ENCODE measurements at places on chromosomes 3 and 15.

- DNase-seq: no peak
These were observed 12.2 kb upstream of the XYLB start for GRCh38 chr3:38334142-38335055.

DNA sequence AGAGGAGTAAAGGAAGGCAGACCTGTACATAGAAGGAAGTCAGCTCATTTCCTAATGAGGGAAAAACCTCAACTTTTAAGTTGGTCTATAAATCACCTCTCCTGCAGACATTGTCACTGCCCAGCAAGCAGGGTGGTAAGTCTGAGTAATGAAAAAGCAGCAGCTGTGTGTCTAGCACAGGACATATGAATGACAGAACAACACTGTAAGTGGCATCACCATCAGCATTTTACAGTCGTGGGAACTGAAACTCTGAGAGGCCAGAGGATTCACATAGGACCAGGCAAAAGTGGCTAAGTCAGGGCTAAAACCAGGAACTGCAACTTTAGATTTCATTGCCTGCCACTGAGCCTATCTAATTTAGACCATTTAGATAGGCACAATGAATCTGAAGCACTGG, 235.6 kb downstream of the CLSTN2 start:
- DNase-seq: no peak

GRCh38 chr15:41331833-41332193, 578 bp downstream of the OIP5 start:
- no peak for DNase-seq

DNA sequence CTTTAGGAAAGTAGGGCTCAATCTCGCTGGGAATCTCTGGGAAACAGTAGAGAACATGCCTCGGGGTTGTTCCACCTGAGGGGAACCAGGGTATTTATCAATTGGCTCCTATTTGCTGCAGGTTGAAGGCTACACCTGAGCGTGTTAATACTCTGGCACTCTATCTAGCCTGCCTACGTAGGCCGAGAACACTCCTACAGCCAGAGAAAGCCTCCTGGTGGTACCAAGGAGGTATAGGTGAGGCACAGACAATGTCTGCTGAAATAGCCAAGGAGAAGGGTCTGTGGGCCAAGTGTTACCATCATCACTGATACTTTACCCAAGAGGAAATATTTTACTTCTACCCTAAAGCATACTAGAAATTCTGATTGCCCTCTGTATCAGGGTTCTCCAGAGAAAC, 341.0 kb upstream of the UBE2E2 start:
- no peak for DNase-seq

- DNase-seq: peak; percentile 7
These were observed 21.4 kb upstream of the LIPC start for GRCh38 chr15:58410353-58410752.

GRCh38 chr3:58218904-58219303, 8.1 kb upstream of the DNASE1L3 start:
- DNase-seq: no peak

- DNase-seq: no peak
These were observed 174.0 kb downstream of the SUCNR1 start for GRCh38 chr3:152047465-152047864.

GRCh38 chr3:150170852-150171520, 200.3 kb upstream of the PFN2 start:
- DNase-seq: no peak

GRCh38 chr3:116432795-116433194, 12.5 kb downstream of the LSAMP start:
- no peak for DNase-seq

DNA sequence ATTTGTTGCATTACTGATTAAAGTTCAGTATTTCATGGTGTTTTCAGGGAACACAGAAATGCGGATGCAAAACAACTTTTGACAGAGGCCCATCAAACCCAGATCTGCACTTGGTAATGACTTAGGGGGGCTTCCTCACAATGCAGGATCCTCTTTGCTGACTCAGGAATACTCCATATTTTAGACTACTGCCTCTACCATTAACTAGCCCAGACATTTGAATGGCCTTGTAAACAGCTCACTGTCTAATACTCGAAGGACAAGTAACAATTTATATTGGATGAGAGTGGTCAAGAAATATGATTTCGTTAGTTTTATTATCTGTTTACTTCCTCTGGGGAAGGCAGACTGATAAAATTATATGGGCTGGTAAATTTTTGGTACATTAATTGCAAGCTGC, 9.0 kb upstream of the KIF23 start:
- no peak for DNase-seq

DNA sequence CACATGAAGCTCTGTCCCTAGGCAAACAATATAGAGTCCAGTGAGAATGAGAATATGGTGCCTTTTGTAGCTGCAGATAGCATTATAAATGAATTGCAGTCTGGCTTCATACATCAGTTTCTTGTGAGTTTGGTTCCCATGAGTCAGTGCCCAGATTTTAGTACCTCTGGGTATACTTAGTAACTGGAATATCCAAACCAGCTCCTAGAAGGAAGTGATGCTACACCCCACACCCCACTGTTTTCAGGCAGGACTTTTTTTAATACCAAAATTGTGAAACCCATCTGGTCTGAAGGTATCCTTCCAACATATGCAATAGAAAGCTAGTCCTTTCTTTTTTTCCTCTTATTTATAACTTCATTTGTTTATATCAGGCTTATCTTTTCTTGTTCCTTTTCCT, 42.1 kb upstream of the FOXP1 start:
- DNase-seq: no peak

DNA sequence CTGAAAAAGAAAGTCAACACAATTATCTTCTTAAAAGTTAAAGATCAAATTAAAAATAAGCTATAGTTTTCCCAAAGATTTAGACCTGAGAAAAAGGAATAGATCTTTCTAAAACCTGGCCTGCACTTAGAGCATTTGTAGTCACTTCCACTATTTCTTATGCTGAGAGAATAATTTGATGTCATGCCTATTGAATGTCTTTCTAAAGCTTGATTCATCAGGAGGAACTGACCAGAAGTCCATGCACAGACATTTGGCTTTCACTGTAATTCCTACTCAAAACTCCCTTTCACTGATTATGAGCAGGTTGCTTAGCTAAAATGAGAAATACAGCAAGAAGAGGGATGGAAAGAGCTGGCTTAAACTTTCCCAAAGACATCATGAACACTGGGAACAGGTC, 4.3 kb downstream of the GREM1 start:
- DNase-seq: no peak

DNA sequence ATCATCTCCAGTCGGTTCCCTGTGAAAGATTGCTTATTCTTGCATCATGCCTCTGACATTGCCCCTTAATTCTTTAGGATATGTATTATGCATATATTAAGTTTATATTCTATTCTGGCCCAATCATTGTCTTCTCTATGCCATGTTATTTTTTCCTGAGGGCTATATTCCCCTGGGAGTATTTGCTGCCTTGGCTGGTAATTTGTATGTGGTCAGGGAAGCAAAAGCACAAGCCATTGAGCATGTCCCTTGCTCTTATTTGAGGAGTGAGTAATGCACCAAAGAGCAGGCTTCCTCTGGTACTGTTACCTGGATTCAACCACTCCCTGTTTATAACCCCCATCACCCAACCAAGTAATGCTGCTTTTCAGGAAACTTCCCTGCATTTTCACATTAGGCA, 36.3 kb downstream of the STAC start:
- no peak for DNase-seq

GRCh38 chr3:38669668-38670067, 20.2 kb upstream of the SCN5A start:
- no peak for DNase-seq

GRCh38 chr3:139679220-139679775, 1.5 kb upstream of the NMNAT3 start:
- DNase-seq: no peak

GRCh38 chr15:99980752-99981151, 247.5 kb upstream of the LYSMD4 start:
- no peak for DNase-seq

- no peak for DNase-seq
These were observed 716 bp downstream of the SMC4 start for GRCh38 chr3:160400030-160400701.

- no peak for DNase-seq
These were observed 5.5 kb downstream of the FGF7 start for GRCh38 chr15:49428409-49429095.

GRCh38 chr3:59270921-59271320, 221.1 kb upstream of the CFAP20DC start:
- no peak for DNase-seq

DNA sequence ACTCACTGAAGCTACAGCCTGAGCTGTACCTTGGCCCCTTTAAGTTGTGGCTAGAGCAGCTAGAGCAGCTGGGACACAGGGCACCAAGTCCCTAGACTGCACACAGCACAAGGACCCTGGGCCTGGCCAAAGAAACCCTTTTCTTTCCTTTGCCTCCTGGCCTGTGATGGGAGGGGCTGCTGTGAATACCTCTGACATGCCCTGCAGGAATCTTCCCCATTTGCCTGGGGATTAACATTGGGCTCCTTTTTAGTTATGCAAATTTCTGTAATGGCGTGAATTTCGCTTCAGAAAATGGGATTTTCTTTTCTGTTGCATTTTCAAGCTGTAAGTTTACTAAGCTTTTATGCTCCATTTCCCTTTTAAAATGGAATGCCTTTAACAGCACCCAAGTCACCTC, 611.2 kb upstream of the ARPP21 start:
- DNase-seq: no peak

DNA sequence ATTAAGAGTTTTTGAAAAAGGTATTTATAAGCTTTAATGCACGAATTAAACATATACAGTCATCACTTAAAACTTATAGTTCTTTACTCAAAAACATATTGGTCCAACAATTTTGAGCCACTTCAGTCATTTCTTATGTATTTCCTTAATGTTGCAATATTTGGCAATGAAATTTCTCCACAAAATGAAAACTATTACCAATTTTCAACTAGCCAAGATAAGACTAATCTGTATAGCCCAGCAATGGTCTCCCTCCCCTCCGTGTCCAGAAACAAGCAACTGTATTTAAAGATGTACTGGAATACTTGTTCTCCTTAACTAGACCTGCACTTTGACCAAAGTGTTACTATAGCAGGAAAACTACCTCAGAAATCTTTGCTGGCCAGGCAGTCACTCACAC, 9.2 kb downstream of the ARF4 start:
- DNase-seq: no peak

DNA sequence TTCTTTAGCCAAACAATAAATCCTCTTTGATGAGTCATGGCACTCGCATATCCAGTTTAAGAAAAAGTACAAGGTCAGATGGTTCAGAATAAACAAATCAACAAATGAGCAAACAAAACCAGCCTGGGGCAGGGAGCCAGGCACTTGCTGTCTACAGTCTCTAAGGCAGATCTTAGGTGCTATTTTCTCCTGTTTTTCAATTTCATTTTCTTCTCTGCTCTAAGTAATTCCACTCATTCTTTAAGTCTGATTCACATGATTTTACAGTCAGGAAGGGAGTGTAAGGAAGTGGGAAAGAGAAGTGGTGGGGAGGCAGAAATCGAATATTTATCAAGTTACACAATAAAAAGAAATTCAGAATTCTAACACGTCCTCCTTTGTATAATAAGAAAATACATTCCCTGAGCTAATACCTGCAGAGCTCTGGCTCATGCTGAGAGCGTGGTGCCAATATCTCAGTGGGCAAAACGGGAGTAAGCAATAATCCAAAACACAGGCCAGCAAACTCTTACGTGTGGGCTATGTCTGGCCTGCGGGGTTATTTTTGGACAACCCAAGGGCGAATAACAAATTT, 298.6 kb downstream of the ADAMTS17 start:
- no peak for DNase-seq

DNA sequence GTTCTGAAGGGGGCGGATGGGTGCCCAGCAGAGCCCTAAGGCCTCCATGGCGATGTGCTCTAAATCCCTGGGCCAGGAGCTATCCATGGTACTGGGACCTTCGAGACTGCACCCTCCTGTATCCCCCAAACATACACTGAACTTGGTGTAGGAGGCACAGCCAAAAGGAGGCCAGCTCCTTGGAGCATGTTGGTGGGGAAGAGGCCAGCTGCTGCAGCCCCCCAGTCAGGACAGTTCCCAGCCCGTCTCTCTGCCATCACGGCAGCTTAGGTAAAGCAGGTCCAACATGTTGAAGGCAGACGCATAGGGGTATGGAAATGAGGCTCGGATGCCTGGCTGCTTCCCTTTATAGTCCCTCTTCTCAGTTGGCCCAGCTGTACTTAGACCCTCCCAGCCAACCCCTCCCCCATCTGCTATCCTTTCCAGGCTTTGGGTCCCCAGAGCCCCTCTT, 1.8 kb downstream of the CAMKV start:
- DNase-seq: no peak

GRCh38 chr3:15535732-15536131, 14.2 kb upstream of the COLQ start:
- DNase-seq: peak; percentile 15

DNA sequence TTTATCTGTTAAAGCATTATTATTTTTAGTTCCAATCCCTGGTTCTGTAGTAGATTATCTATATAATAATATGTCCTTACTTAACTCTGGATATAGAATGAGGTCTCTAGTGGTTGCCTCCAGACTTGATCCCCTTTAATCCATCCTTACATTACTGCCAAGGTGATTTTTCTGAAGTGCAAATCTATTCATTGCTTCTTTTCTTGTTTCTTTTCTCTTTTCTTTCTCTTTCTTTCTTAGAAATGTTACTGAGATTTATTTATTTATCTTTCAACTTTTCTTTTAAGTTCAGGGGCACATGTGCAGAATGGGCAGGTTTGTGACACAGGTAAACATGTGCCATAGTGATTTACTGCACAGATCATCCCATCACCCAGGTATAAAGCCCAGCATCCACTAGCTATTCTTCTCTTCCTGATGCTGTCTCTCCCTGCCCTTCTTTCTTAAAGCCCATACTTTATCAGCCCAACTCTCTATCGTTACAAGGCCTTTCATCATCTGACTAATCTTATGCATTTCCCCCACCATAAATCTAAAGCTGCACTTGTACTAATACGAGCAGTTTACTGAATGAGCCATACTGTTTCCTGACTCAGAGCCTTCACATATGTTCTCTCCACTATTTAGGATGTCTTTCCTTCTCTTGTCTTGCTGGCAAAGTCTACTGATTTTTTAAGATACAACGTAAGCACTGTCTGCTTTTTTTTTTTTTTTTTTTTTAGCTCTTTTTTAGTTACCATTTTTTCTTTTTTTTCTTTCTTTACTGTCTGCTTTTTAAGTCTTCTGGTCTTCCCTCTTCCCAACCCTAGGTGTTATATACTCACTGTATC, 4.6 kb downstream of the GLCE start:
- DNase-seq: no peak

DNA sequence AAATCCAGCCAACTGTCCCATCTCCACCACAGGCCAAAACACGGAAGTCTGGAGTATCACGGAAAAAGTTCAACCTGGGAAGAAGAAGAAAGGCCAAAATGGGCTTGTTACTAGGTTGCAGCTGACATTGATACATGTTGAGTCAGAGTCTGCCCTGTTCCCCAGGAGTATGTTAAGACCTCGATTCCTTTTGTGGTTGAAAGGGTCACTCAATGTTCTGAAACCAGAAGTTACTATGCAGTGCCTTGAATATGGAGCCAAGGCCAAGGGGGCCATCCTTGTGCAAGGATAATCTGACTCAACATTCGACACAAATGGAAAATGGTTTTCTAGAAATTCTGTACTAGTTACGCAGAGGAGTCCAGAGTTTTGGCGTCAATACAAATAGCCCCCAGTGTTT, 104.2 kb downstream of the DGKG start:
- DNase-seq: no peak

Data from T-cell (primary cell).